ENCODE measurements at places on chromosomes 6 and 20. TPM values are rescaled to one million over a fixed set of nuclear protein-coding genes. Genes with fewer than 3 reads are reported as not detected.
A peak's percentile ranks its signal among the peaks of the same experiment; 100 is the strongest.

DNA sequence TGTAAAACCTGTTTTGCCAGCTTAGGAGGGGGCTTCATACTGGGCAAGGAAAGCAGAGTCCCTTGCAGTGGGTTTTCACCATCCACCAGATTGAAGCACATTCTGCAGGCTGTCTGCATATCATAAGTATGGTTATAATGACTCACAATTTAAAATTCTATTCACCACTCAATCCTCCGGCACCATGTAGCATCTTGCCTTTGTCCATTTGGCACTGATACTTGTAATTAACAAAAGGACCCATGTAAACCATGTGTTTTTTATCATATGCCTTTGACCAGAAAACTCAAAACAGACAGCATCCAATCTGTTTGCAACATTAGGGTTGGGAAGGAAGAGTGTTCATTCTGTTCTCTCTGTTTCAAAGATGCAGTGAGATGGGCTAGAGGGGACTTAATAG lies 3.0 kb downstream of the CD83 start:
- DNase-seq, result no peak
- no peaks in the 10 kb centered on the region for H3K4me1 ChIP-seq
- H3K36me3 ChIP-seq, result no peaks in the 10 kb centered on the region
- H3K27ac ChIP-seq, result no peak overlapping the region

The NFKBIL1 gene
- total RNA-seq, result 20.4 TPM

DNA sequence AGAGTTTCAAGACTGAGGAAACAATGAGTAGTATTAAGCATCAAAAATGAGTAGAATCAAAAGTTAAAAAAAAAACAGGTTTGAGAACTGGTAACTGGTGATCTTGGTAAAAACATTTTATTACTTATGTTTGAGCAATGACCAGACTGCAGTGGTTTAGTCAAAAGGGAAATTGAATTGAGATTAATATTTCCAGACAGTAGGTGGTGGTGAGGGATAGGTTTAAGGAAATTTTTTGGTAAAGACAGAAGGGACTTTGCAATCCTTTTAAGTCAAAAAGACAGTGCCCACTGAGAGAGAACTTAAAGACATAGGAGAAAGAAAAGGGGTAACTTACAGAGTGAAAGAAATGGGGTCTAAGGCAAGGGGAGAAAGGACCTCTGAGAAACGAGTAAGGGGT lies 156.9 kb downstream of the ASCC3 start:
- no peak for DNase-seq
- no peaks in the 10 kb centered on the region for H3K27me3 ChIP-seq
- H3K27ac ChIP-seq, result no peak overlapping the region
- no peaks in the 10 kb centered on the region for H3K4me1 ChIP-seq

The PM20D2 gene
- total RNA-seq, result 10.4 TPM

DNA sequence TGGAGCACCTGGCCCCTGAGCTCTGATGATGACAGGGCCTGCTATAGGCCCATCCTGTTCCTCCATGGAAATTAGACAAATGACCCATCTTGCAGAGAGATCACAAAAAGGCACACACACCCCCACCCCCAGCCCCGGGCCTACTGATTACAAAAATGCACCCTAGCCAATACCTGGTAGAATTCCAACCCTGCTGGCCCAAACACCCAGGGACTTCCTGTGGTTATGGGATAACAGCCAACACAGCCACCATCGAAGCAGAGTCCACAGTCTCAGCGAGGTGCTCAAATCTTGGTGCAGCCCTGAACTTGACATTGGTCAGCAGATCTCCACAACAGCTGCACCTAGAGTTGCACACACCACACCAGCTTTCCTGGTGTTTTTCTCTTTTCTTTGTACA lies 17.0 kb downstream of the NCR2 start:
- no peak for DNase-seq
- no peaks in the 10 kb centered on the region for H3K4me1 ChIP-seq
- peaks cover 18% of the 10 kb centered on the region for H3K27me3 ChIP-seq
- H3K27ac ChIP-seq, result no peak overlapping the region
- no peaks in the 10 kb centered on the region for H3K36me3 ChIP-seq

- no peaks in the 10 kb centered on the region for H3K36me3 ChIP-seq
- no peak overlapping the region for H3K27ac ChIP-seq
- DNase-seq, result no peak
- no peaks in the 10 kb centered on the region for H3K27me3 ChIP-seq
- H3K4me3 ChIP-seq, result no peak overlapping the region
- H3K4me1 ChIP-seq, result no peaks in the 10 kb centered on the region
Observed at GRCh38 chr20:54188132-54188849, 14.5 kb upstream of the CYP24A1 start.

The HLA-DRA gene
- total RNA-seq, result not detected

GRCh38 chr20:63015662-63016361 lies 9.0 kb upstream of the BHLHE23 start:
- DNase-seq, result no peak
- no peak overlapping the region for H3K27ac ChIP-seq
- no peaks in the 10 kb centered on the region for H3K4me1 ChIP-seq
- no peaks in the 10 kb centered on the region for H3K36me3 ChIP-seq
- H3K27me3 ChIP-seq, result peaks cover 49% of the 10 kb centered on the region

The TAB2 gene
- 81.8 TPM for total RNA-seq

DNA sequence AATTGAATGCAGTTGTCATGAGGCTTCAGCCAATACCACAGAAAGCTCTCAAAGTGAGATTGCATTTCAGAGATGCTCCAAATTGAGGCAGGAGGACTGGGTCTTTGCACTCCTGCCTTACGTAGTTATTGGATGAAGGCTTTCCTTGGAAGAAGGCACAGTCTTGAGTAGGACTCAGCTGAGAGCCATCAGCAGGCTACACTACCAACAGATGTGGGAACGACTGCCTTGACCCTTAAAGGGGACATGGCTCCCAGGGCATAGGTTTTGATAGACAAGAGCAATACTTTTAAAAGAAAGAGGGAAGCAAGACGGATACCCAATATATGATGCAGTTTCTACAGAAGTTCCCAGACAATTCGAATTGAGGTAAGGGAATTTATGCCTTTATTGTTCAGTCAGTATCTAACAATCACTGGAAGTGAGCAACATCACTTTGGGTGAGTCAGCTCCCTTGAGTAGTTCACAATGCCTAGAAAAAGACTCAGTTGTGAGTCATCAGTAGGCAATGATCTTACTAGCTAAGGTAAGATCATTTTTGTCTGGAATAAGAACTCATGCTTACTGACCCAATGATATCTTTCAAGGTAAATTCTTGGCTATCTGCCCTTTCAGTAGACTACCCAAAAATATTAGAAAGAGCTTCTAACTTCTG lies 390.8 kb downstream of the GJA1 start:
- no peaks in the 10 kb centered on the region for H3K27me3 ChIP-seq
- peak overlapping the region; percentile 72 for H3K27ac ChIP-seq
- H3K4me1 ChIP-seq, result peaks cover 28% of the 10 kb centered on the region
- H3K36me3 ChIP-seq, result no peaks in the 10 kb centered on the region

The TUBB1 gene
- not detected for total RNA-seq

The ZSCAN26 gene
- 12.0 TPM for total RNA-seq
